ENCODE measurements at places on chromosomes 2 and 18. TPM values are rescaled to one million over a fixed set of nuclear protein-coding genes. Genes with fewer than 3 reads are reported as not detected.
A peak's percentile ranks its signal among the peaks of the same experiment; 100 is the strongest.

- DNase-seq = no peak
These were observed 260.3 kb downstream of the SATB2 start for GRCh38 chr2:199197448-199197847.

DNA sequence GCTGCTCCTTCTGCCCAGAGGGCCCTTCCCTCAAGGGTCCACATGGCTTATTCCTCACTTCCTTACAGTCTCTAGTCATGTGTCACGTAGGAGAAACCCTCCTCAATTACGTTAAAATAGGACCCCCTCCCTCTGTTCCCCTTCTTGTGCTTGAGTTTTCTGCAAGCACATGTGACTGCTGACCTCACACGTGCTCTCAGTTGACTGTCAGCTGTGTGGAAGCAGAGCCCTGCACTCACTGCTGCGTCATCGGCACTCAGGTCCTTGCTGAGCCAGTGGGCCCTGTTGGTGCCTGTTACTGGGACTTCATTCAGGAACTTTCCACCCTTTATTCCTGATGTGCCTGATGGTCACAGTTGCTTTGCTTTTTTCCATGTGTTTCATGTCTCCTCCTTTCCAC, 11.1 kb downstream of the ATG16L1 start:
- no peak for DNase-seq

- DNase-seq = no peak
These were observed 43.9 kb upstream of the NEMP2 start for GRCh38 chr2:190578158-190579057.

GRCh38 chr18:62329691-62330454, 4.8 kb downstream of the TNFRSF11A start:
- peak; percentile 68 for DNase-seq

DNA sequence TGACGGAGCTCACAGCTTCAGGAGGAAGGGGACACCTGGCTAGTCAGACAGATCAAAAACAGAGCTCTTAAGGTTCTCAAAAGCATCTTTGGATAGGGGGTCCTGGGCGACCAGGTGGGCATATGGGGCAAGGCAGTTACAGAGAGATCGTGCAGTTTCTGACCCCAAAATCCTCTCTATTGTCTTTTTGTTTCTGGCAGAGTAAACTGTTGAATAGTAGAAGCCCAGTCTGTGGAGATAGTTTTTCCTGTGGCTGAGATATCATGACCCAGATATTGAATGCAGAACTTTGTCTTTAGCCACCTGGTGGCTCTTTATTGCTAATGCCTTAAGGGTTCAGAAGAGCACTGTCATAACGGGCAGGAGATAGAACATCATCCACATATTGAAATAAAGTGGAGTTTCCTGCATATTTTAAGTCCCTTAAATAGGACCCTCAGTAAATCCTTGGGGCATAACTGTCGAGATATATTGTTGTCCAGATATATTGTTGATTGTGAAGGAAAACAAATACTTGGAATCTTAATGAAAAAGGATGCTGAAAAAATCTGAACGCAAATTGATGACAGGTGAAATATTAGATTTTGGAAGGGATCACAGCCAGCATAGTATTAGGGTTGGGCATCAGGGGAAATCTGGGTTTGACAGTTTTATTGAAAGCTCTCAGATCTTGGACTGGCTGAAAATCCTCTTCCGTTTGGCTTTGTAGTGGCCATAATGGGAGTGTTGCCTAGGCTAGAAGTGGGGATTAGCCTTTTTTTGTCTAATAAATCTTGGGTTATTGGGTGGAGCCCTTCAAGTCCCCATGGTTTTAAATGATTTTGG, 14.1 kb upstream of the ZDBF2 start:
- no peak for DNase-seq

DNA sequence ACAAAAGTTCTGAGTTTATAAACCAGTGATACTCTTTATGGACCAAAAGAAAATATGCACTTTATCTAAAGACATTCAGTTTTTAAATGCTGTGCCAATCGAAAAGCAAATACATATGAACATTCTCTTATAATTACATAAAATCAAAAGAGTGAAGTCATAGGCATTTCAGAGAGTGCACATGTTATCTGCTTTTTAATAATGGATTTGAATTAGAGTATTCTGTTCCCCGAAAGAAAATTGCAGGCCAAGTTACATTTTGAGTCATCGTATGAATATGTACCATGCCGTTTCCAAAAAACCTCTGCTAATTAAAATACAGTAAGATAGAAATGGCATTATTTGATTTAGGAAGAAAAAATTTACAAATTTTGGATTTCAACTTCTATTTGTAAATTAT, 565.7 kb downstream of the ZEB2 start:
- no peak for DNase-seq

DNA sequence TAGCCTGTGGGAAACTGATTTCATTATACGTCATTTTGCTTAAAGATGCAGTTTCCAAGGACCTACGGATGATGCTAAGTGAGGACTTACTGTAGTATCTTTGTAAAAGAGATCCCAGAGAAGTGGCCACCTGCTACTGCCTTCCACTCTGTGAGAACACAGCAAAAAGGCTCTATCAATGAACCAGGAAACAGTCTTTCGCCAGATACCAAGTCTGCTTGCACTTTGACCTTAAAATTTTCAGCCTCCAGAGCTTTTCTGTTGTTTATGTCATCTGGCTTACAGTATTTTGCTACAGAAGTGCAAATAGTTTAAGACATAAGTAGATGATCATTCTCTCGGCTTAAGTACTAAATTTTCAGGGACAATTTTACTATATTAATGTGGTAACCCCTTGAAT, 847.9 kb upstream of the CHAC2 start:
- no peak for DNase-seq

DNA sequence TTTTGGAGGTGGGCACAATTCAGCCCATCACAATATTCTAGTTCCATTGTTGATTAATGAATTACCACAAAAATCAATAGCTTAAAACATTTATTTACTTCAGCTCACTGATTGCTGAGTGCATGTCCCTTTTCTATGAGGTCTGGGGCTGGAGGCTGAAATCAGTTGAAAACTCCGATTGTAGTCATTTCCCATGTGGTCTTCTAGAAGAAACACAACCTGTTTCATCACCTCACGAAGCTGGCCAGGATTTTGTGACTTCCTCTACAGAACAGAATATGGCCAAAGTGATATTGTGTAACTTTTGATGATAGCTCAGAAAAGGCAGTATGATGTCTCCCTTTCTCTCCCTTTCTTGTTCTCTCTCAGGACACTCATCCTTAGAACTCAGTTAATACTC, 44.1 kb upstream of the CYRIA start:
- DNase-seq = no peak

- no peak for DNase-seq
These were observed 59.5 kb downstream of the LPIN1 start for GRCh38 chr2:11805920-11806319.

LYPD6 gene
- total RNA-seq = 12.2 TPM

REV1 gene
- total RNA-seq = 16.2 TPM

NT5C1B gene
- not detected for total RNA-seq

TET3 gene
- total RNA-seq = 2.5 TPM

All from Caki2 (cell line).